CD8-positive, alpha-beta memory T cell (primary cell): ENCODE measurements at places on chromosomes 6 and 20.

DNA sequence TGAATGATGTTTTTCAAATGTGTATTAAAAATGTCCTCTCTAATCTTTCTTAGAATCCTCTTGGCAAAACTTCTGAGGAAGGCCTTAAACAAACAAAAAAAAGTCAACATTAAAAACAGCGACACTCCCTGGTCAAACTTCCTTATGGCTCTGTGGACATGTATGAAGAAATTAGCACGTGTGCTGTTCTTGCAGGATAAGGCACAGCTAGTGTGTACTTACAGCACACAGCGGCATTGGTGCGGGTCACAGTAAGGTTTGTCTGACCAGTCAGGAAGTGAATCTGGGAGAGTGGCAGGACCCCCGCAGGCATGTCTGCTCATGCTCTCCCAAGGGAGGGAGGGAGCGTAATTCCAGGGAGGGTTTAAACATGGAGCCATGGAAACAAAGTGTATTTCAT lies 38.8 kb downstream of the SLC22A1 start:
- DNase-seq: no peak

DNA sequence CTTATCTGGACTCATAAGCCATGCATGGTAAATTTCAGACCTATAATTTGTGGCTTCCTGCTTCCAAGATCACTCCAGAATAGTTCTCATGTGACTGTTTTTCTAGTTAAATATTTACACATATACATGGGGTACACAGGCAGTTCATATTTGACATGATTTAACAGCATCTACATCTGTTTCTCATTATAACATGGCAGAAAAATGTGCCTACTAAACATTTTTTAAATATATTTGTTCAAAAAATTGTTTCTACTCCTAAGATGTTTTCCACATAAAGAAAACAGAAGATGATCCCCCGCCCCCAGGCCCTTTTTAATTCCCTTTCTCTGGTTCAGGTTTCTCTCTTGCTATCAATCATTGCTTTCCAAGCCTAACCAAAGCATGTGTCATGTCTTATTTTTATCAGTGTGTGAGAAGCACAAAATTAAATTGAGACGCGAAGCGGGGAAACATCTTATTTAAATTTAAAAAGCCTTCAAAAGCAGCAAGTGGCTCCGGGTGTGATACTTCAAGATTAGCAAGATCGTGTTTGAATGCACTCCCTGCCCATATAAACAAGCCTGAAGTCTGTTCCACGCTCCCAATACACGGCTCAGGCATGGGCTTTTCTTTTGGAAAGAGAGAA lies 37.3 kb downstream of the IPCEF1 start:
- no peak for DNase-seq

DNA sequence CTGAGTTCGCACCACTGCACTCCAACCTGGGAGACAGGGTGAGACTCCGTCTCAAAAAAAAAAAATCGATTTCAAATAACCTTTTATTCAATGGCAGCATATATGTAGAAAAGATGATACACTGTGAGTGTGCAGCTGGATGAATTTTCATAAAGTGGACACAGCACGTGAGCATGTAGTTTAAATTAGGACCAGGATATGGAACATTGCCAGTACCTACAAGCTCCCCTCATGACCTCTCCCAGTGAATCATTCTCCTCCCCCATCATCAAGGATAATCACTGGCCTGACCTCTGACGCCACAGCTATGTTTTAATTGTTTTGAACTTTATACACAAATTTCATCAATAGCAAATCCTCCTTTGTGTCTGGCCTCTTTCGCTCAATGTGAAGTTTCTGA lies 53.8 kb upstream of the HDAC2 start:
- DNase-seq: no peak

GRCh38 chr20:60125513-60125912 lies 167.3 kb downstream of the CDH26 start:
- DNase-seq: no peak

DNA sequence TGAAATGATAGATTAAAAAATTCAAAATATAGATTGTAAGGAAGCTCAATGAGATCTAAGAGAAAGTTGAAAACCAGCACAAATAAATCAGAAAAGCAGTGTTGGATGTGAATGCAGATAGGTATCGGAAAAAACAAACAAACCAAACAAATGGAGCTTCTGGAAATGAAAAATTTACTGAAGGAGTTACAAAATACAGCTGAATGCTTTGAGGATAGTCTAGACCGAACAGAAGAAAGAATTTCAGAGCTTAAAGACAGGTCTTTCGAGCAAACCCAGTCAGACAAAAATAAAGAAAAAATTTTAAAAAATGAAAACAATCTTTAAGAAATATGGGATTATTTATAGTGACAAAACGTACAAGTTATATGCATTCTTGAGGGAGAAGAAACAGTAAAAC lies 146.7 kb downstream of the FAM83B start:
- DNase-seq: no peak

- no peak for DNase-seq
Measured at GRCh38 chr6:127119102-127120022, 891 bp downstream of the RSPO3 start.

DNA sequence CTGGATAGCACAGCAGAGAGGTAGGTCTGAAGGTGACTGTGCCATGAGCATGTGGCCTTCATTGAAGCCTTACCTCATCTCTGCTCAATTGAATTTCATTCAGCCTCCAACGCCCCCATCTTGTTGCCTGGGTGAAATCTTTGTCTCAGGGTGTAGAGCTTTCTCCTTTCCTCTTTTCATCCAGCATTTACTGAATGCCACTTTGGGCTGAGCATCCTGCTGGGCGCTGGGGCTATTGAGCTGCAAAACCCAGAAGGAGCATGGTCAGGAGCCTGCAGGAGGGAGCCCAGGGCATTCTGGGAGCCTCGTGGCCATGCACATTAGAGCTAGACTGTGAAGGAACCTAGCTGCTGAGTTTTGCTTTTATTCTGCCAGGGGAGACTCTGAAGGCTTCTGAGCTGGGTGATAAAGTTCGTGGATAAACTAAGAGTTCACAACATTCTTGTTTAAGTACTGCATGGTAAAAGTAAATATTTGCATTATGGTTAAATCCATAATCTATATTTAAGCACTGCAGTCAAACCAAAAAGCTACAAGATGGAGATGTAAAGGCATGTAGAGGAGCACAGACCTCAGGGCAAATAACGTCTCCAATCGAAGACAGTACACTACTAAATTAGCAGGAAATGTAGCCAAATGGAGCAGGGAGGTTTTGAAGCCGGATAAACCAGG lies 13.2 kb upstream of the ASXL1 start:
- no peak for DNase-seq

- DNase-seq: no peak
Measured at GRCh38 chr6:157713451-157714152, 109.4 kb upstream of the SNX9 start.

DNA sequence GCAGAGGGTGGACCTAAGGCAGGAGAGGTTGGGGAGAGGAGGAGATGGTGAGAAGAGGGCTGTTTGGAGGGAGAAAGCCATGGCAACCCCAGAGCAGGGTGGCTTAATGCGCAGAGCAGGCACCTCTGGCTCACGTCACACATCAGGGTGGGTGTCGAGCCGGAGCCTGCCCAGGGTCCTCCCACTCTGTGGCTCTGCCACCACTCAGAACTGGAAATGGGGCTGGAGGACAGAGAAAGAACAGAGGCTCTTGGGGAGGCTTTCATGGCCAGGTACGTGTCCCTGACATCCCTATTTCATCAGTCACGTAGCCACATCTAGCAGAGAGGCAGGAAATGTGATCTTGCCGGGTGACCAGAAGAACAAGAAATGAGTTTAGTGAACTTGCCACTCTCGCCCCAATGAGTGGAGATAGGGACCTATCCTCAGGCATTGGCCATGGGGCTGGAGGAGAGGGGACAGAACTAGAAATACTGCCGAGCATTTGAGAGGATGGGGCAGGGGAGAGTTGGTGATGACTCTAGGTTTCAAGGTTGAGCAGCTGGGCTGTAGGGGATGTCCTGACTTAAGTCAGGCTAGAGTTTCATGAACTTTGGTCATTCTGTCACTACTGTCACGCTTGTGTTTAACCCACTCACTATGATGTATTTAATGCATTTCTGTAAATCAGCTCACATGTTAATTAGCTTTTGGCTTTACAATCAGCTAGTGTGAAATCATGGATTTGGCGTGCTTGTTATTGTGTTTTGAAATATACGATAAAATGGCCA lies 52.7 kb downstream of the CDH26 start:
- no peak for DNase-seq

DNA sequence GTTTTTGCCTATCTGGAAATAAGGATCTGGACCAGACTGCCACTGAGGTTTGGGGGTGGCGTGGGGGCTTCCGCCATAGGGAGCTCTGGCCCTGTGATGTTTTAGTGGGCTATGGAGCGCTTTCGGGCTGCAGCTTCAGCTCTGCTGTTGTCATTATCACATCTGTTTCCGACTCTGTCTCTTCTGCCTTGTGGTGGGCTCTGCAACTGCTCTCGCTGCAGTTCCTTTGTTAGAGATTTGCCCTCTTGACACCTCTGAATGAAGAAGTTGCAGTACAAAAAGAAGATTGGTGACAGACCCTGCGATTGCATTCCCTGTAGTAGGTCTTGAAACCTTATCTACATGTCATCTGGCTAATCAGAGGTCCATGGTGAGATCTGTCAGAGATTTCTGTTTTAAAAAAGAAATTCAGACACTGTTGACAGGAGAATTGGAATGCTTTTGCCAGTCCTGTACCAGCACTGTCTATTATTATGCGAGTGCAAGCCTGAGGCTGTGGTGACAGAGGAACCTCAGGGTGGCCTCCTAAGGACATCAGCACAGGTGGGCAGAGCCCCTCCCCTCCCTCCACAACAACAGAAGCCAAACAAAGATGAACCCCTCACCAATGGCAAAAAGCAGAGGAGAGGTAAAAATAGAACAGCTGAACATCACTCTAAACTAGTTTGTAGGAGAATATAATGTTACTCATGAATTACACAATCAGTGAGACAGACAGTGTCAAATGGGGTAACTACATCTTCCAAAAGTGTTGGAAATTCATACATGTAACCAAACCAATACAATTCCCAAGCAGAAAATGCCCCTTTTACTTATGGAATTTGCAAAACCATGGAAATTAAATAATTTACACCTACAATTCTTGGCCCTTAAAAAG lies 63.5 kb upstream of the DEFB112 start:
- no peak for DNase-seq
